Natural killer cell treated with Interleukin-12 subunit alpha and Interleukin-12 subunit beta and Interleukin-15 and Interleukin-18, amount 100 ng/mL, for 72 hours (primary cell): ENCODE measurements at places on chromosomes 7 and 10. TPM values are rescaled to one million over a fixed set of nuclear protein-coding genes. Genes with fewer than 3 reads are reported as not detected.

The KCNH2 gene
- not detected for total RNA-seq

DNA sequence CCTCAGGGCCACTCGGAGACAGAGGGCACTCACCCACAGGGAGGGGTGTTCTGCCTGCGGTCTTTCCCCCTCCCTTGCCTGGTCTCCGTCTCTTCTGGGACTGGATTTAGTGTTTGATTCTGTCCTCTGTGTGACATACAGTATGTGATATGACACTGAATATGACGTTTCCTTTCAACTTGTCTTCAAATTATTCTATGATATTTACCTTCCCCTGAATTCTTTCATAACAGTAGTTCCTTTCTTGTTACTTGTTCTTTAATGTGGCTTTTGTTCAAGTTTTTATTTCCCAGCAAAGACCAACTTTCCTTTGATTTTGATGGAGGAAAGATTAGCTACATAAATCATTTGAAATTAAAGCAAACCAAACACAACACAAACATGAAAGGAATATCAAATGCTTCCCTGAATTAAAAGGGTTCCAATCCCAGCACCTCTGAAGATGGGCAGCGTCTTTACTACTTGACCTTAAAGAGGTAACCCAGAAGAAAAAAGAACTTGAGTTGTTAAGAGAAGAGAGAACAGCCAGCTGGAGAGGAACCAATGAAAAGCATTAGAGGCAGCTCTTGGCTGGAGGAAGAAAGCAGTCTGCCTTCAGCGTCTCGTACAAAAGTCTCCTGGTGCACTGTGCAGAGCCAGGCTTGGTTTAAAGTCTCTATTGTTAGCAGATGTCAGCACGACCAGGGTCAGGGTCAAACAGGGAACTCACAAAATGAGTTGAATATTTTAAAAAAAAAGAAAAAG lies 18.3 kb upstream of the RHEB start:
- H3K36me3 ChIP-seq: no peaks in the 10 kb centered on the region
- H3K27me3 ChIP-seq: peaks cover 19% of the 10 kb centered on the region
- no peak overlapping the region for H3K27ac ChIP-seq
- no peak overlapping the region for H3K4me3 ChIP-seq

The PPP1R17 gene
- not detected for total RNA-seq

DNA sequence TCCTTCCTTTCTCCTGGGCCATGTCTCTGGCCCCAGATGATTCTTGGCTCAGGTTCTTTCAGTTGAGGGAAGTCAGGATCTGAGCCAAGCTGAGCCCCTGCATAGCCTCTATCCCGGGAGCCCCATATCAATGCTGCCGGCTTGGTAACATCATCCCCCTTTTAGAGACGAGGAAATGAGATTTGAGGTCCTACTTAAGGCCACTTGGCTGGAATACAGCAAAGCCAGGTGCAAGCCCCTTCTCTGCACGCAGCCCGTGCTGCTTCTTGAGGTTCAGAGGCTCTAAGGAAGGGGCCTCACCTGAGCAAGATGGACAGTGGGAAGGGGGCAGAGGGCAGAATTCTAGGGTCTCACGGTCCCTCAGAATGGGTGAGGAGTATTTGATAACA lies 2.4 kb upstream of the IRF5 start:
- peak overlapping the region; percentile 28 for H3K27ac ChIP-seq
- no peak overlapping the region for H3K4me3 ChIP-seq
- no peak for DNase-seq
- H3K36me3 ChIP-seq: no peaks in the 10 kb centered on the region
- H3K4me1 ChIP-seq: peaks cover 26% of the 10 kb centered on the region
- peaks cover 4% of the 10 kb centered on the region for H3K27me3 ChIP-seq

DNA sequence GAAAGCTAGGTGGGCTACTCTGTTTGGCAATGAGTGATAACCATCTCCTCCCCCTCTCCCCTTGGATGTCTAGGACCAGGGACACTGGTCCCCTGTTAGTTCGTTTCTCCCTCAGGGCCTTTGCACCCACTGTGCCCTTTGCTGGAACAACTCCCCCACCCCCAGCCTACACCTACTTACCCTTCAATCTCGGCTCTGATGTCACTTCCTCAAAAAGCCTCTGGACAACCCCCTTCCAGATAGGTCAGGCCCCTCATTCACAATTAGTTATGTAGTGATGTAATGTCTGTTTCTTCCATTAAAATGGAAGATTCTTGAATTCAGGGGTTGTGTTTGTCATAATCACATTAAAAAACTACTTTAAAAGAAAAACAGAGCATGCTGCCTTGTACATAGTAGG lies 152.9 kb downstream of the SNX10 start:
- H3K27me3 ChIP-seq: peaks cover 16% of the 10 kb centered on the region
- H3K4me3 ChIP-seq: no peak overlapping the region
- no peak for DNase-seq
- H3K36me3 ChIP-seq: no peaks in the 10 kb centered on the region

The SNX10 gene
- 47.2 TPM for total RNA-seq

GRCh38 chr10:103698266-103698665 lies 157.1 kb downstream of the SH3PXD2A start:
- no peak overlapping the region for H3K4me3 ChIP-seq
- peaks cover 6% of the 10 kb centered on the region for H3K27me3 ChIP-seq
- H3K36me3 ChIP-seq: no peaks in the 10 kb centered on the region
- H3K27ac ChIP-seq: no peak overlapping the region

The MEPCE gene
- 44.0 TPM for total RNA-seq

- no peak overlapping the region for H3K27ac ChIP-seq
- H3K27me3 ChIP-seq: no peaks in the 10 kb centered on the region
- peaks cover 23% of the 10 kb centered on the region for H3K36me3 ChIP-seq
- no peak for DNase-seq
Measured at GRCh38 chr10:4127518-4128315, 342.7 kb upstream of the KLF6 start.

The RPEL1 gene
- not detected for total RNA-seq

- H3K4me3 ChIP-seq: no peak overlapping the region
- no peaks in the 10 kb centered on the region for H3K36me3 ChIP-seq
- DNase-seq: peak; percentile 8
- H3K4me1 ChIP-seq: peaks cover under 1% of the 10 kb centered on the region
- no peak overlapping the region for H3K27ac ChIP-seq
Measured at GRCh38 chr10:5951167-5951711, 26.1 kb downstream of the IL15RA start.

DNA sequence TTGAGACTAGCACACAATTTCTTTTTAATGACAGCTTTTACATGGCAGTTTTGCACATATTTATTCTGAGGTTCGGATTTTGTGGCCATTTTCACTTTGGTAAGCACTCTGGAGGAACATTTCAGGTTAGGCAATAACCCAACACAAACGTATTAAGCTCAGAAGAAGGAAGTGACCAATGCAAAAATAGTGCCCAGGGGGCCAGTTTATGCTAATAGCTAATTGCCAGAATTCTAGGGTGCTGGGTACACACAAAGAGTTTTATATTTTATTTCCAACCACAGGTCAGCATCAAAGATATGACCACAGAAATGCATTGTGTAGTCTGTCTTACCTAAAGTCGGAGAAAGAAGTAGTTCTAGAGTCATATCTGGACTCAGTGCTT lies 8.4 kb upstream of the AGR2 start:
- no peak overlapping the region for H3K27ac ChIP-seq
- H3K4me3 ChIP-seq: no peak overlapping the region
- no peaks in the 10 kb centered on the region for H3K36me3 ChIP-seq
- H3K4me1 ChIP-seq: no peaks in the 10 kb centered on the region
- no peaks in the 10 kb centered on the region for H3K27me3 ChIP-seq
- DNase-seq: no peak

The PCLO gene
- total RNA-seq: not detected

GRCh38 chr10:52420656-52421055 lies 106.6 kb downstream of the DKK1 start:
- DNase-seq: no peak
- H3K4me1 ChIP-seq: no peaks in the 10 kb centered on the region
- H3K27me3 ChIP-seq: no peaks in the 10 kb centered on the region
- no peak overlapping the region for H3K27ac ChIP-seq
- no peaks in the 10 kb centered on the region for H3K36me3 ChIP-seq

- no peaks in the 10 kb centered on the region for H3K4me1 ChIP-seq
- H3K27ac ChIP-seq: no peak overlapping the region
- peak; percentile 38 for DNase-seq
- no peak overlapping the region for H3K4me3 ChIP-seq
- H3K36me3 ChIP-seq: no peaks in the 10 kb centered on the region
Measured at GRCh38 chr10:42984761-42985325, 92.0 kb upstream of the RET start.

The FBXO24 gene
- 0.21 TPM for total RNA-seq

The VSIR gene
- 18.8 TPM for total RNA-seq

The NYAP1 gene
- not detected for total RNA-seq
